Lung (tissue), 17 donors: ENCODE measurements at places on chromosomes 16 and 17. TPM values are rescaled to one million over a fixed set of nuclear protein-coding genes. Genes with fewer than 3 reads are reported as not detected.

CD300LG gene
- 1.4 TPM for polyA plus RNA-seq

PRSS21 gene
- polyA plus RNA-seq: 0.77 TPM

NLK gene
- 7.1 TPM for polyA plus RNA-seq

CORO6 gene
- polyA plus RNA-seq: 14.4 TPM

ALOX12B gene
- 0.06 TPM for polyA plus RNA-seq

GALR2 gene
- 0.44 TPM for polyA plus RNA-seq

ZNF207 gene
- 51.3 TPM for polyA plus RNA-seq

KRTAP4-9 gene
- polyA plus RNA-seq: not detected

GNAO1 gene
- 0.33 TPM for polyA plus RNA-seq

BAIAP3 gene
- polyA plus RNA-seq: 7.9 TPM

MYO1D gene
- polyA plus RNA-seq: 49.7 TPM

KRT17 gene
- polyA plus RNA-seq: 47.2 TPM

CCDC43 gene
- 13.5 TPM for polyA plus RNA-seq

AMFR gene
- polyA plus RNA-seq: 39.5 TPM

SOX9 gene
- 3.1 TPM for polyA plus RNA-seq

COG4 gene
- 40.4 TPM for polyA plus RNA-seq

CDRT15 gene
- polyA plus RNA-seq: not detected

MMP2 gene
- polyA plus RNA-seq: 119 TPM

PROCA1 gene
- 3.4 TPM for polyA plus RNA-seq

GAS2L2 gene
- polyA plus RNA-seq: 1.6 TPM

CDH13 gene
- polyA plus RNA-seq: 4.4 TPM

RAP1GAP2 gene
- 6.4 TPM for polyA plus RNA-seq

PLD6 gene
- polyA plus RNA-seq: 4.2 TPM

MARVELD3 gene
- 7.5 TPM for polyA plus RNA-seq

AOC2 gene
- polyA plus RNA-seq: 1.6 TPM

PIMREG gene
- polyA plus RNA-seq: 0.35 TPM

BICDL2 gene
- polyA plus RNA-seq: 17.1 TPM

SLC13A2 gene
- 0.02 TPM for polyA plus RNA-seq

TMEM100 gene
- polyA plus RNA-seq: 127 TPM

TRAF7 gene
- polyA plus RNA-seq: 44.8 TPM

MMP25 gene
- polyA plus RNA-seq: 6.2 TPM

USP43 gene
- 3.3 TPM for polyA plus RNA-seq

TMEM219 gene
- 127 TPM for polyA plus RNA-seq

CES1 gene
- 61.8 TPM for polyA plus RNA-seq

EFNB3 gene
- polyA plus RNA-seq: 0.87 TPM

PSME3IP1 gene
- 59.6 TPM for polyA plus RNA-seq

SOST gene
- polyA plus RNA-seq: 0.02 TPM

PIK3R5 gene
- 11.7 TPM for polyA plus RNA-seq

C17orf50 gene
- 0.26 TPM for polyA plus RNA-seq

HOXB7 gene
- 1.2 TPM for polyA plus RNA-seq

RSPRY1 gene
- 15.7 TPM for polyA plus RNA-seq

ZFPM1 gene
- 2.1 TPM for polyA plus RNA-seq

C16orf92 gene
- polyA plus RNA-seq: not detected

PRR15L gene
- polyA plus RNA-seq: 64.2 TPM

CDK5RAP3 gene
- polyA plus RNA-seq: 139 TPM

KRT20 gene
- 0.24 TPM for polyA plus RNA-seq

LPO gene
- 0.26 TPM for polyA plus RNA-seq

LRRC46 gene
- polyA plus RNA-seq: 11.8 TPM

AHSP gene
- polyA plus RNA-seq: not detected

RHBDL1 gene
- polyA plus RNA-seq: 0.98 TPM

CCL22 gene
- 0.65 TPM for polyA plus RNA-seq

TRIM25 gene
- 22.7 TPM for polyA plus RNA-seq

CD19 gene
- 0.33 TPM for polyA plus RNA-seq

SCARF1 gene
- polyA plus RNA-seq: 24.5 TPM

CCL3 gene
- 7.8 TPM for polyA plus RNA-seq

CLDN7 gene
- polyA plus RNA-seq: 199 TPM

C17orf107 gene
- 2.7 TPM for polyA plus RNA-seq

CASKIN1 gene
- polyA plus RNA-seq: 0.15 TPM

RNF157 gene
- 1.4 TPM for polyA plus RNA-seq

AIPL1 gene
- not detected for polyA plus RNA-seq
